Pancreas (tissue), 10 donors: ENCODE measurements at places on chromosomes 7 and 10.
A peak's percentile ranks its signal among the peaks of the same experiment; 100 is the strongest.

- no peak for DNase-seq
Observed at GRCh38 chr10:1643161-1643907, 94.0 kb downstream of the ADARB2 start.

- no peak for DNase-seq
Observed at GRCh38 chr7:69782917-69783684, 184.8 kb downstream of the AUTS2 start.

GRCh38 chr7:69597278-69598076 lies 798 bp upstream of the AUTS2 start:
- DNase-seq = peak; percentile 25

DNA sequence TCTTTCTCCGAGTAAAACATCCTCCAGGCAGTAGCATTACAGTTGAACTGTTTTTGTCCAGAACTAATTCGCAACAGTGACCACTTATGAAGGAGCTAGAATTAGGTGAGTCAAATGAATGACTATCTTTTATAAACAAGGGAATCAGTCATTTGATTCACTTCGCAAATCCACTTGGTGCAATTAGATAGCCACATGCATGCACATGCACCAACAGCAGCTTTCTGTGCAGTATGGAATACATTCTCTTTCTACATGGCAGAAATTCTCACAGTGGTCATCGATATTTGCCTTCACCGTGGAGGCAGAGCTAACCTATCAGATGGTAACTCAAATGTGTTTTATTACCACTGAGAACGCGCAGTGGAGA lies 118.8 kb downstream of the CDK6 start:
- DNase-seq = no peak

GRCh38 chr10:11018432-11018841 lies 765 bp downstream of the CELF2 start:
- peak; percentile 75 for DNase-seq

DNA sequence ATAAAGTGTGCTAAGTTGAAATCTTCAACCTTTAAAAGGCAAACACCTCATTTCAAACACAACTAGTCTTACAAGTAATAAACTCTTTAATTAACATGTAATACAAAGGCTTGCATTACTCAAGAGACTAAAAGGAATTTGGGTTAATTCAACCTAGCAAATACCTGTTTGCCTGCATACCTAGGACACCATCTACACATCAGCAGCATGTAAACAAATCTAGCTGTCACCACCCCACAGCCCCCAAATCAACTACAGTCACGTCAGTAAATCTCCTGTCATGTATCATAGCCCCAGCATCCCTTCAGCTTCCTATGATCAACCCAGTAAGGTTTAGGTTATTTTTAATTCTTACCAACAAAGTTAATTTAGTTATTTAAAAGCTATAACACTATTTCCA lies 33.5 kb downstream of the ZNF800 start:
- DNase-seq = no peak

- no peak for DNase-seq
Observed at GRCh38 chr10:36345175-36345533, 703.1 kb upstream of the FZD8 start.

GRCh38 chr10:60732807-60733516 lies 45.3 kb upstream of the CDK1 start:
- peak; percentile 68 for DNase-seq

- DNase-seq = no peak
Observed at GRCh38 chr10:116060864-116061263, 212.1 kb downstream of the GFRA1 start.
